Stimulated activated CD4-positive, alpha-beta T cell treated with anti-CD3 and anti-CD28 coated beads, Interleukin-1b, Interleukin-23, amount 100 ng/mL, for 1 hour (primary cell): ENCODE measurements at places on chromosomes 2 and 18.

GRCh38 chr2:223142118-223142517 lies 90.1 kb downstream of the KCNE4 start:
- DNase-seq = no peak

DNA sequence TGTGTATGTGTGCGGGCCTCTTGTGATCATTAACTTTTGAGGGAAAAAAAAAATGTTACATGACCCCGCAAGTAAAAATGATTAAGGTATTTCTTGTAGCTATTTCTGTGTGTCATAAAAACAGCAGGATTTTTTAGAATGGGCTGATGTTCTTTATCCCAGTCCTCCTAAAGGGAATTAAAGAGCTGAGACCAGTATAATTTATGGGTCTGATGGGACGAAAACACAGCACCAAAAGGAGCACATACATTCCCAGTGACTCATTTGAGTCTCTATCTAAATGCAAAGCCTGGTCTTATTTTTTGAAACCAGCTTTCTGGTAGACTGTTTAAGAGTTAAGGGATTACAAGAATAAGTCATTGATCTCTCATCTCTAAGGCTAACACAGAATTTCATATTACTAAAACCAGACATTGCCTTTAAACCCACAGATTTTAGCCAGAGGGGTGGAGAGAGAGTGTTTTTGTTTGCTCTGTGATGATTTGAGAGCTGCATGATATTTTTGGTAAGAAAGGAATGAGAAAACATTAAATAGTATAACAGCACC lies 342.3 kb upstream of the EPHA4 start:
- DNase-seq = no peak

DNA sequence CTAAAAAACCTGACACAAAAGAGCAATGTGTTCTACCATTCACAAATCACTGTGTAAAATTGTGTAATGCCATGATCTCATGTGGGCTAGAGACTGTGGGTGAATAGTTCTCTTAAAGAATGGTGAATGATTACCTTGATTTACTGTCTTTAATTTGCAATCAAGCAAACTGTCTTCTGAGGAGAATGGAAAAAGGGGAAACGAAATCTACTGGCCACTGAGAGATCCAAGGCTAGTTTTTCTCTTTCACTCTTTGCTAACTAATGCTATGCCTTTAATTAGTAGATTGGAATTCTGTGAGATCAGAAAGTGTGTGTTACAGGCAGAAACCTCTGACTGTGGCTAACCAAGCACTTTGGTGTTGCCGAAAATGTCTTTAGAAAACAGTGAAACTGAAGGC lies 422.7 kb downstream of the TGIF1 start:
- DNase-seq = no peak

DNA sequence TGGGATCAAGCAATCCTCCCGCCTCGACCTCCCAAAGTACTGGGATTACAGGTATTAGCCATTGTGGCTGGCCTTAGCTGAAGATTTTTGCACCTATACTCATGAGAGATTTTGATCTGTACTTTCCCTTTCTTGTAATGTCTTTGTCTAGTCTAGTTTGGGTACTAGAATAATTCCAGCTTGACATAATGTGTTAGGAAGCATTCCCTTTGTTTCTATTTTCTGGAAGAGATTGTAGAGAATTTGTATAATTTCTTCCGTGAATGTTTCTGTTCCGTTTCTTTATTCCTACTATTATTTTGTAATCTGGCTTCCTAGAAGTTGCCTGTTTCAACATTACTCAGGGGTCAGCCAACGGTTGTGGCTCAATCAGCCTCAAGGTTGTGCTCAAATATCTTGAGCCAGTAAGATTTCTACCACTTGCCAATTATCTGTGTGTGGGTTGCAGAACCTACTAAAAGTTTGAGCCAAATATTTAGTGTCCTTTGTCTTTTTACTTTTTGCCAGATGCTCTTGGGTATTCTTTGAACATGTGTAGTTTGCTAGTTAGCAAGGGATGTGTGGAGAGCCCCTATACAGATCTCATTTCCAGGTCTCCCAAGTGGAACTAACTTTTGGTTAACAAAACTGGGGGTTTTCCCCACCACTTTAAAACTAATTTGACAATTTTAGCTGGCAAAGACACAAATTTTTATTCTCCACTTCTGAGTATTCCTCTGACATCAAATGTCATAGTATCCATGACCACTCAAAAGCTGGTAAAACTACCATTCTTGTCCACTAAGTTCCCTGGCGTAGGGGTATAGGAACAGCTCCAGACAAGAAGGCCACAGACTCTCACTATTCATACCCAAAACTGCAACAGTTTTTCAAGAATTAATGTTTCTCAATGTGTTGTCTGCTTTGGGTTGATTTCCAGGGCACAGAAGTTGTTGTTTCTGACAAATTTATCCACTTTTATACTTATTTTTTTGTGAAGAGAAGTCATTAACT lies 42.8 kb upstream of the BAZ2B start:
- no peak for DNase-seq

DNA sequence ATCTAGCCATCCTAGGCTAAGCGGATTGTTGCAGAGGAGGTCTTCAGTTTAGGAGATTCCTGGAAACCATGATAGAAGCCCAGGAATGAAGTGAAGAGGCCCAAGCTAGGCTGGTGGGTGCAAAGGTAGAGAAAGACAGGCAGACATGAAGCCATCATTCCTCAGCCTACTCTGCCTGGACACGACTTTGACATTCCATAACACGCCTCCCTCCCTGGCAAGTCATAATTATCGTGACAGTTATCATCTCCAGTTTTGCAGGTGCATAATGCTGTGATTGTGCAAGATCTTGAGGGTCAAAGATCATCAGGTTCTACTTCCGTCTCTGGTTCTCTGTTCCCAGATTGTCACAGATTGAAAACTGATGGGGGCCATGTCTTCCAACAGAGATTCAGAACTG lies 15.2 kb upstream of the FZD5 start:
- no peak for DNase-seq

DNA sequence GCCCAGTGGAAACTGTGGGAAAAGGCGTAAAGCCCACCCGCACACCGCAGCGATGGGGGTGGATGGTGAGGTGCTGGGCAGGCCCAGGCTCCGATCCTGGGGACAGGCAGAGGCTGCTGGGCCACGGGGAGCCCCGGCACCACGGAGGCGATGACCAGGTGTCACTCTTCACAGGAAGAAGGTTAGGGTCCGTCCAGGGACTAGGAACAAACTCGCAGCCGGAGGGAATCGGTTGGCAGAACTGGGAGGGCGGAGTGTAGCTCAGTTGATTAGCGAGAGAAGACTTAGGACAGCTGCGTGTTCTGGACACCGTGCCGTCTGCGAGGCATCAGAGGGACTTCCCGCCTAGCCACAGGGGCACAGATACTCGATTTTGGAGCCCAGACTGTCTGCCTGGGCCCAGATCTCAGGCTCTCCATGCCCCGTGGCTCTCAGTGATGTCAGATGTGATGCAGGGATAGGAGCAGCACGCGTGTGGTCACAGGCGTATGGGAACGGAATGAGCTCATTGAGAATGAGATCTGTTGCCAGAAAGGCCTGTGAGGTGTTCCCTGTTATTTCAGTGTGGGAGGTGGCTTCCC lies 16.1 kb upstream of the ALLC start:
- DNase-seq = no peak

- no peak for DNase-seq
Observed at GRCh38 chr18:11868230-11868629, 17.0 kb downstream of the CHMP1B start.

GRCh38 chr2:240561325-240561971 lies 1.3 kb downstream of the DUSP28 start:
- DNase-seq = no peak

- DNase-seq = no peak
Observed at GRCh38 chr2:226424971-226425370, 374.6 kb downstream of the IRS1 start.

DNA sequence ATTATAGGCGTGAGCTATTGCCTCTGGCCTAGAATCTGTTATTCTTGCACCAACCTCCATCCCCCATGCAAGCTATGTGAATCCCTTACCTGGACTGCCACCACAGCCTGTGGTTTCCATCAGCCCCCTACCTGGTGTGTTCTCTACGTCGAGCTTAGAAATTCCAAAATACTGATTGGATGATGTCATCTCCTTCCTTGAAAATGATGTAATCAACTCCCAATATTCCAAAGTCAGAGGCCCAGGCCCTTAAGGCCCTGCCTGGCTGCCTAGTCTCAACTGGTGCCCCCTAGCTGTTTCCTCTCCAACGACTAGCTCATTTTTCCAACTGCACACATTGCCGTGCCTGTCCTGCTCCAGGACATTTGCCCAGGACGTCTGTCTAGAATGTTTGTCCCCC lies 41.3 kb upstream of the GBX2 start:
- no peak for DNase-seq

DNA sequence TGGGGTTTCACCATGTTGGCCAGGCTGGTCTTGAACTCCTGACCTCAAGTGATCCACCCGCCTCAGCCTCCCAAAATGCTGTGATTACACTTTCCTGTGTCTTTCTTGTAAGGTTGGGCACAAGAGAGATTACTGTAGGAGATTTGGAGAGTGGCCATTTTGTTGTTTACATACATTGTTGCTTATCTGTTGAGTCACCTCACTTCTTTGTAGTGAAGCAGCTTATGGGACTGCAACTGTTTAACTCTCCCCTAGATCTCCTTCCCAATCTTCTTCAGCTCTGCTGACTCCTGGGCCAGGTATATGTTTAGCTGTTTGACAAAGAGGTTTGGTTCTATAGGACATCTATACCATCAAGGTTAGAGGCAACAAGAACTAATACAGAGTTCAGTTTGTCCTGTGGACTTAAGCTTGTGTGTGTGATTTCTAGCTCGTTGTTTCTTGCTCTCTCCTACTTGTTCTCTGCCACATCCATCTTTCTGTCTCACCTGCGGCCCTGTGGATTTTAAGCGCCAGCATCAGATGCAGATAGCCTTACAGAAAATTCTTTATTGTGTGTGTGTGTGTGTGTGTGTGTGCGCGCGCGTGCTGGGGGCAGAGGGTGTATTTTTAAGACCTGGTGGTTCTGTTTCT lies 95.4 kb downstream of the HAUS1 start:
- no peak for DNase-seq

DNA sequence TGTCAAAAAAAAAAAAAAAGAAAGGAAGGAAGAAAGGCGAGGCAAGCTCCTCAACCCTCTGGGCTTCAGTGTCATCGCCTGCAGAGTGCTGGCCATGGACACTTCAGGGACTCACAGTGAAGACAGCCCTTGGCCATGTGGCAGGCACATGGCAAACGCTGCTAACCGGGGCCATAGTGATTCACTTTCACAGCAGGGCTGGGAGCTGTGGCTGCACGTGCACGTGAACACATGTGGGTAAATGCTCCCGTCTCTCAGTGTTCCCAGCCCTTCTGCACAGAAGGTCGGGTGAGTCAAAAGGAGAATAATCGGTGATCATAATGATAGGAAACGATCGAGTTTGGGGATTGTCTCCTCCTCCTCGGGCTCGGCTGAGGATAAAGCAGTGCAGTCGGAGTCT lies 46.1 kb upstream of the UBE2F start:
- DNase-seq = no peak

DNA sequence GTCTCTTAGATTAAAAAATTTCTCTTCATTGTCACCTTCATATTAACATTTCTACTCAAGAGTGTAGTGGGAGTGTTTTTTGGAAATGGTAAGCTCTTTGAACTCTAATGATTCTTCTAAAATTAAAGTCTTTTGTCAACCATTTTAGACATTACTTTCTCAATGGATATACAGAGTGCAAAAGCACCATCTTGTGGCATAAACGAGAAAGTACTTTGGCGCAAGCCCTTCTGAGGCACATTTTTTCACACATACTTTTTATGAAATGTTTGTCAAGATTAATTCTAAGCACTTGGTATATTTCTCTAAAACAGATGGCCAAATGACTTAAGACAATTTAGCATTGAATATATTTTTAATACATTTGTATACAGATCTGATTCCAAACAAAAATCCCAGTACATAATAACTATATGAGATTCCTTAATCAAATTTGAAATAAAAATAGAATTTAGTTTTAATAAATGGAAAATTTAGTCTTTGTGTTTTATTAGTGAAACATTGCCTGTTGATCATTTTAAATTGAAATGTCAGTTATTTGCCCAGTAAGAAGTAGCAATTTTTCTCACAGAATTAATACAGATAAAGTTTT lies 63.3 kb upstream of the GALNT5 start:
- DNase-seq = no peak

DNA sequence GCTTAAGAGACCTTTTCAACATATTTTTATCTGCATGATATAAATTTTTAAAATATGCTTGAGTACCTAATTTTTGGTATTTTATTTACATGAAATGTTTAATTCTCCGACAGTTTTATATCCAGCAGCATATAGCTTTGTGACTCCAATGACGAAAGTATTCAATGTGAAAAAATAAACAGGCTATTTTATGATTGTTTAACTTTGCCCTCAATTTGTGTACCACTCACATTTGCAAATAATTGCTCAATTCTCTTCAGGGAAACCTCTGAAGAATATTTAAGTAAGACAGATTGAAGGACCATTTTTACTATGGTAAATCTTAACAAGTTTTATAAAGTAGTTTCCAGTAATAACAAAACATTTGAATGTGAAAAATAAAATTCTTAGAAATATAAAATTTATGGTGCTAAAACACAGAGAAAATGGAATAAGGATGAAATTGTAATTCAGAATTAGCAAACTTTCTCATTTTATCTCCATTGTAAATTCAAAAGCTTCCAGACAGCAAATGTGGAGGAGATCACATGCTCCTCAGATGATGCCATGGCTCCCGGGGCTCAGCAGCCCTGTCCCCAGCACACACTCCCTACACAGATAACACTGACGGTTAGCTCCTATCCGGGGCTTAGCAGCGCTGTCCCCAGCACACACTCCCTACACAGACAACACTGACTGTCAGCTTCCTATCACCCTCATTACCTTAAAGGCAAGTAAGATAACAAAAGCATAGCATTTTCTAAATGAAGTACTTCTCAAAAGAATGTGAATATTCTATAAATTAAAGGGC lies 39.7 kb downstream of the SH3YL1 start:
- DNase-seq = no peak
